Brain (organoid and tissue), 16 donors: ENCODE measurements at places on chromosomes 3 and 15.
A peak's percentile ranks its signal among the peaks of the same experiment; 100 is the strongest.

- DNase-seq: no peak
Observed at GRCh38 chr3:33722191-33722590, 4.1 kb upstream of the CLASP2 start.

GRCh38 chr3:88222343-88222742 lies 72.6 kb downstream of the C3orf38 start:
- peak; percentile 31 for DNase-seq

DNA sequence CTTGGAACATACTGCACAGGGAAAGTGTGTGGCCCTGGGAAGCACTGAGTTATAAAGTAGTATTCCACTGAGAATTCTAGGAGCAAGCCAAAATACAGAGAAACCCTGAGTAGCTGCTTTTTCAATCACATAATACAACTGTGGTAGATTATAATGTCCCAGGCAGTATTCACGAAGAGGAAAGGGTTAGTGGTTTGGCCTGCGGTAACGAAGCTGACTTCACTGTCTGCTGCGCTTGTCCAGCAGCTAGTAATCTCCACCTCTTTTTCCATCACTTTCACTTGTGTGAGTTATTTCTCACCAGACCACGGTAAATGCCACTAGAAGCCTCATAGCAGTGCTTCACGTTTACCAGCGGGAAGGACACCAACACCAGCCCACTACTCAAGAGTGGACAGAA lies 34.4 kb downstream of the RPL39L start:
- no peak for DNase-seq

DNA sequence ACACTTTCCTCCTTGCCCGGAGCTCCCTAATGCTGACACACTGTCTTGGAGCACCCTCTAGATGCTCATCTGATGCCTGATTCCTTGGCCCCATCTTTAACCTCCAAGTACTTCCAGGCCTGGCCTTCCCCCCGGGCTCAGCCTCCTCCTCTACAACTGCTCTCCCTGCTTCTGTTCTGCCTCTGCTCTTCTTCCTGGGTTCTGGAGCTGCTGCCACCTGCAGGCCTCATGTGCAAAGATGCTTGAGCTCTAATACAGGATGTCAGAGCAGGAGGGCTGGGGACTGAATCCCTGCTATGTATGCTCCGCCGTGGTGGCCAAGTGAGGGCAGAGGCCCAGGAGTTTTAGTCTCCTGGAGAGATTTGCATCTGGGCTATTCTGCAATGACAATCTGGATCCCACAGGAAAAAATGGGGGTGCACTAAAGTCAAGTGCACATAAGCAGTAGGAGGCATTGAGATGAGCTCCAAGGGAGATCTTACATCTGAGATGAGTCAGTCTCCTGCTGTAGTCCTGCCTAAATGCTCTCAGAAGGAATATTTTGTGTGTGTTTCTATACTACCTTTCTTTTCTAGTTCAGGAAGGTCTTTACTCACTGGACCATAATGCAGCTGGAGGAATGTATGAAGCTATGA lies 296.3 kb downstream of the UACA start:
- DNase-seq: peak; percentile 89

DNA sequence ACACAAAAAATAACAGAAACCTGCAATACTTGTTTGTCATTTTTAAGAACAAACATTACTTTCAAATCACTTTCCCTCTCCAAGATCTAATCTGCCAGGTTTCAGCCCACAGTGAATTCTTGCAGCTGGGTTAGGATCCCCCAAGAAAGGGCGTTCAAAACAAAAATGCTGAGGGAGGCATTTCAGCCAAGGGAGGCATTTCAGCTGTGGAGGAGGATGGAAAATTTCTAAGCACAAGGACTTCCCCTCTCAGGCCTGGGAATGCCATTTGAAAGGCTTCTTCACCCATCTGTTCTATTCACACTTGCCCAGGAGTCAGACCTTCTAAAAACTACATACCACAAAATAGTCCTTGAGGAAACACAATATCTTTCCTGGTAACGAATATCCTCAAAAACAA lies 69.1 kb downstream of the P3H2 start:
- DNase-seq: peak; percentile 26

DNA sequence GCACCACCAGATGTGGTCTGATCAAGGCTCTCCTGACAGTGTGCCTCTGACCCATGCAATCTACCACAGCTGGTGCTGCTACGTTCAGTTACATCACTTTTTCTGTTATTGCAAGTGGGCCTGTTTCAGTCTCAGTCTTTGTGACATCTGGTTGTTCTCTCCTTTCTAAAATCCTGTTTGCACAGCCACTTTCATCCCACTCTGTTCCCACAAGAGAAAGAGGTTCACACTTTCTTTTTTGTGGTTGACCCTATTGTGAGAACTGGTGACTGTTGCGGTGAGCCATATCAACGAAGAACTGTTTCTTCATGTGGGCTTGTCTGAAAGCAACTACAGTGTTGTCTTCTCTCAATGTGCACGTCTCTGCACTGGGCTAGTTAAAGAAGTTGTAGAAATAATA lies 342.8 kb upstream of the ARPP21 start:
- no peak for DNase-seq

DNA sequence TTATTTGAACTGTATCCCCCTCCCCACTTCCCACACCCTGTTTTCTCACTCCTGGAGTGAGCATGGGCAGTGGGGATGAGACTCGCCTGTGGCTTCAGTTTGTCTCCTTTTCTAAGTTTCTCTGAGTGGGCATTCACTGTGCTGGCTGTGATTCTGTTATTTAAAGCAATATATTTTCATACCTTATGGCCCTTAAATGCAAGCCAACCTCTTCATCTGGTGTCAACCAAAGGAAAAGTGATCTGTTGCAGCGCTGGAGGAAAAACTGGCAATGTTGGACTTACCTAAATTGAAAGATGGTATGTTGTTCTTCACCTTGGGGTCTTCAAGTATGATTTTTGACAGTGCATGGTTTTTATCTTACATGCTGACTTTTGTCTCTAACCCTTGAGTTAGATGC lies 56.1 kb downstream of the RBM6 start:
- no peak for DNase-seq

- DNase-seq: no peak
Observed at GRCh38 chr3:67278015-67278618, 280.0 kb downstream of the KBTBD8 start.

DNA sequence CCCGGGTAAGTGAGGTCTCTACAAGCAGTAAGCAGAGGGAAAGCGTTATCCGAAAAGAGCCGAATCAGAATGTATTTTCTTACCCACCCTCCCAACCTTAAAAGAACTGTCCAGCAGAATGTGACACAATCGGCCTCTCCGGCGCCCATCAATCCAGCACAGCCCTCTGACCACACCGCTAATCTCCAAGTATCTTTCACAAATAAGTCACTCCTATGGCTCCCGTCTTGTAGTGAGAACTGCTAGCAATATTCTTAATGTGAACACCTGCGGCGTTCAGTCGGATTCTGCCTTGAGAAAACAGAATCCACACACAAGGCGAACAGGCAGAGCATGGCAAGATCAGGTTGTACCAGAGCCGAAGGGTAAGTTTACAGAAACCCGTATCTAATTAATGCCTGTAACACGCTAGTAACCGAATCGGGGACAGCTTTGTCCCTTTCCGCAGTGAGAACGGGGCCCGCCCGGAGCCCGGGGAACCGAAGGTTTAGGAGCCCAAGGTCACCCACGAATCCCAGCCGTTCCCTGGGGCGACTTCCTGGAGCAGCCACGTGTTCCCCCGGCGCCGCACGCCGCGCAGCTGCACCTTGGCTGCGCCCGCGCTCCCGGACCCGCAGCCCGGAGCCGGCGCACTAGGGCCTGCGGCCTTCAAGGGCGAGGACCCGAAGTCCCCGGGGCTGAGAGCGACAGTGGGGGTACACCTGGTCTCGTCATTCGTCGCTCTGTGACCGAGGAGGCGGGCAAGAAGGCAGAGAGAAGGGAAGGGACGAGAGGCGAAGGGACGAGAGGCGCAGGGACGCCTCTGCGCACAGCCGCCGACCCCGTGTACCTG lies 672 bp downstream of the TFRC start:
- DNase-seq: peak; percentile 75

DNA sequence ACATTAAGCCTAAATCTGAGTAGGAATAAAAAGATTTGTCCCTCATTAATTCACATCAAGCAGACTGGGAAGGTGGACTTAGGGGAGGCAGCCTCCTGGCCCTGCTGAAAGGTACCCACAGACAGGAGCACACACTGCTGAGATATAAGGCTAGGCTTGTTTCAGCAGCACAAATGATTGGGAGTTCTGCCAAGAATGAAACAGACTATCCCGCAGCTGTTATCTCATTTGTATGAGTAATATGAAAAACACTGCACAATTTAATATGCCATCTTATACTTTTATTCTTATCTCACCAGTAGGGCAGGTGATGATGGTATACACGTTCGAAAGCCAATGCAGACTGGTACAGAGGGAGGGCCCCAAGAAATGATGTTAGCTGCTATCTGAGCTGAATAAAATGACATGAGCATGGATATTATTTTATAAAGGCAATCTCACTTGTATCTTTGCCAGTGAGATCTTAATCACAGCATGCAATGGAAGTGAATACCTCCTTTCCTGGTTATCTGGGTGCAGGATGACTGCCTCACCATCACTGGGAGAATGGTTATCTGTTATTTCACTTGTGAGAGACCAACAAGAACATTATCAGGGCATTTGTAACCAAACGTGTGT lies 258.7 kb upstream of the PPP2R3A start:
- peak; percentile 28 for DNase-seq
